Hematopoietic multipotent progenitor cell (in vitro differentiated cells): ENCODE measurements at places on chromosomes 3 and 15. TPM values are rescaled to one million over a fixed set of nuclear protein-coding genes. Genes with fewer than 3 reads are reported as not detected.

DNA sequence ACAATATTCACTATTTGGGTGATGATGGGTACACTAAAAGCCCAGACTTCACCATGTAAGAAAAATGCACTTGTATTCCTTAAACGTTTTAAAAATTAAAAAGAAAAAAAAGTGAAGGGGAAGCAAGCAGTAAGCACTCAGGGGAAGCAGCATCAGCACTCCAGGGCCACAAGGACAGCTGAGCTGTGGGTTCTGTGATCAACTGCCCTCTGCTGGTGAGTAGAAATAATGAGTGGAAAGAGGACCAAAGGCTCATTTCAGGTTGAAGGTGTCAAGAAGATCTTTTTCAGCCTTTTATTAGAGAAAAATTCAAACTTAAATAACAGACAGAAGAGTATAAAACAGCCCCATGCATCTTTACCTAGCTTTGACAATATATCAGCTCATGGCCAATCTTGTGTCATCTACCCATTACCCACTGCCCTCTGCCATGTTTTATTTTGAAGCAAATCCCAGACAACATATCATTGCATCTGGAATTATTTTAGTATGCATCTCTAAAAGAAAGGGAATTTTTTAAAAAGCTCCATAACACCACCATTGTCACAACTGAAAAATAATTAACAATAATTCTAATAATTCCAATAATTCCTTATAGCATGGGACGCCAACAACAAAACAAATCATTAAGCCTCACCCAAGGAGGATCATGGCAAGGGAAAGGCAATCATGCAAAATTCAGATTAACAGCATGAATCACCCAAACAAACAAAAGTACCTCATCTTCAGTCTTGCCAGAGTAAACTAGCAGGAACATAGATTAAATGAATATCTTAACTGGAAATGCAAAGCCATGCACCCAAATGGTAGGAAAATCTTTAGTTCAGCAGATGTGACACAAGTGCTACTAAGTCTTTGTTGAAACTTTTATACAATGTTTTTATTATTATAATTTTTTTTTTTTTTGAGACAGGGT lies 42.5 kb downstream of the TAMM41 start:
- DNase-seq = peak; percentile 79

- DNase-seq = no peak
These were observed 111.4 kb upstream of the PLAAT1 start for GRCh38 chr3:193129607-193130006.

Gene MESP2
- total RNA-seq = under 0.01 TPM

Gene MAGI1
- total RNA-seq = 0.27 TPM

GRCh38 chr3:76551739-76552138 lies 488.2 kb upstream of the ROBO2 start:
- no peak for DNase-seq

Gene EHHADH
- 4.0 TPM for total RNA-seq

GRCh38 chr3:61466357-61466756 lies 95.0 kb upstream of the PTPRG start:
- DNase-seq = no peak

GRCh38 chr3:37291275-37291700 lies 116.9 kb upstream of the LRRFIP2 start:
- no peak for DNase-seq

DNA sequence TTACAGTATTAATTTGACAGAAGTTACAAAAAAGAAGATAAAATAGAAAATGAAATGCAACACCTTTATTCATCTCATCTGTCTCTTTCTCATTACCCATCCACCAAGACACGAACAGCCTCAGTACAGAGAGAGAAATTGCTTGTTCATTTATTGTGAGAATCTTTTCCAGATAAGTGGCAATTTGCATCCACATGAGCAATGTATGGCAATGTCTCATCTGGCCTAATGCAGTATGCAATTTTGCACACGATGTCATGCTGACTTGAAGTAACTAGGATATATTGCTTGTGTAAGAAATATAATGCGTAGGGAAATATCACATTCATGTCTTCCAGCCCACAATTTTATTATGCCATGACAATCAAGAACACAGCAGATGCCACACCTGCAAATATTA lies 866.9 kb downstream of the ROBO1 start:
- DNase-seq = no peak
